ENCODE measurements at places on chromosomes 2 and 18.
A peak's percentile ranks its signal among the peaks of the same experiment; 100 is the strongest.

DNA sequence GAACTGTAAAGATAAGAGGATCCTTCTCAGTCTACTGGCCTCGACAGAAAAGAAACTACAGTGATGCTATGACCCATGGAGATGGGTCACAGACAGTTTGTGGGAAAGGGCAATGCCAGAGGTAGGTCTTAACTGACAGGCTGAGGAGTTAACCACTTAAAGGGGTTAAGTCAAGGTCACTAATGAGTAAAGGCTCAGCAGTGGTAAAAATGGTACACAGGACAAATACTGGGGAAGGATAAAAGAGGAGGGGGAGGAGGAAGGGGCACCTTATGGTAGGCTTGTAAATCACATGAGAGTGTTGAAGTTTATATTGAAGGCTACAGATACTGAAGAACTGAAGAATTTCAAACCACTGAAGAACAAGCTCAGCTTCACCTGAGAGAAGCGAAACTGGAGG lies 9.9 kb downstream of the IER3IP1 start:
- no peak for DNase-seq

DNA sequence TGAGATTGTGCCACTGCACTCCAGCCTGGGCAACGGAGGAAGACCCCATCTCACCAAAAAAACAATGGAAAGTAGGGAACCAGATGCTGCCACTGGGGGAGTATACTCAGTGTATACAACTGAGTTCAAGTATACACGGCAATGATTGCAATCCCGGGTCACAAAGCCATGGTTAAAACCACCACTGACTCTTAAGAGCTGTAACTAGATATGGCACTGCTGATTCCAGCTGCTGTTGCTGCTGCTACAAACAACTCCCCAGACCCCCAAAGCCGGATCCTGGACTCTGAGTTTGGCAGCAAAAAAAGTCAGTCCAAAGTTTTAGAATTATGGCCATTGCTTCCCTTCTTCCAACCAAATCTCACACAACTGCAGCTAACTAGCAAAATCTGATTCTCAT lies 43.7 kb upstream of the COX7A2L start:
- no peak for DNase-seq

DNA sequence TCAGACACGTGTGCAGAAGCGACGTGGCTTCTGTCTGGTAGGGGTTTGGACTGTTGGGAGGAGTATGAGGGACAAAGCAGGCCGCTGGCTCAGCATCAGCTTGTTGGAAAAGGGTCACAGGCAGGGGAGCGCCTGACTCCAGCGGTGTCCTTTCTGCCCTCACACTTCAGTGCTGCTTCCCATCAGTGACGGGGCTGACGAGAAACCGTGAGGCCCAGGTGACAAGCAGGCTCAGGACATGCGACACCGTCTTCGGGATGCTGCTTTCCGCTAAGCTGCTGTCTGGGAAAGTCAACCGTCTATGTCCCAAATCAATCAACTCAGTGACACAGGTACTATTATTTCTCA lies 90.5 kb downstream of the USP40 start:
- DNase-seq, result no peak

- peak; percentile 56 for DNase-seq
These were observed 49.3 kb downstream of the GREB1 start for GRCh38 chr2:11582862-11583752.

DNA sequence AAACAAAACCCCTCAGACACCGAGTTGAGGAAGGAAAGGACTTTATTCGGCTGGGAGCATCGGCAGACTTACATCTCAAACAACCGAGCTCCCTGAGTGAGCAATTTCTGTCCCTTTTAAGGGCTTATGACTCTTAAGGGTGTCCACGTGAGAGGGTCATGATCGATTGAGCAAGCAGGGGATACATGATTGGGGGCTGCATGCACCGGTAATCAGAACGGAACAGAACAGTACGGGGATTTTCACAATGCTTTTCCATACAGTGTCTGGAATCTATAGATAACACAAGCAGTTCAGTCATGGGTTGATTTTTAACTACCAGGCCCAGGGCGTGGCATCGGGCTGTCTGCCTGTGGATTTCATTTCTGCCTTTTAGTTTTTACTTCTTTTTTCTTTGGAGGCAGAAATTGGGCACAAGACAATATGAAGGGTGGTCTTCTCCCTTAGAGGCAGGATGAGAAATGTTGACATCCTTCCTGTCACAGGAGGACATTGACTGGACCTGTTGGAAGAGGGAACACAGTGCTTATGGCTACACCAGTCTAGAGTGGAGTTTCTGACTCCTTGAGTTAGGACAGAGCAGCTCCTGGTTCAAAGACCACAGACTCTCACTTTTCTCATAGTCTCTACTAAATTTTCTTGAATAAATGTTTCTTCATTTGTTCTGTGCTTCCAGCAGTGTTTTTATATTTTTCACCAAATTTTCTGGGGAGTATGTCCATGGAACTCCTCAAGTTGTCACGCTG lies 35.8 kb downstream of the SPOPL start:
- no peak for DNase-seq

DNA sequence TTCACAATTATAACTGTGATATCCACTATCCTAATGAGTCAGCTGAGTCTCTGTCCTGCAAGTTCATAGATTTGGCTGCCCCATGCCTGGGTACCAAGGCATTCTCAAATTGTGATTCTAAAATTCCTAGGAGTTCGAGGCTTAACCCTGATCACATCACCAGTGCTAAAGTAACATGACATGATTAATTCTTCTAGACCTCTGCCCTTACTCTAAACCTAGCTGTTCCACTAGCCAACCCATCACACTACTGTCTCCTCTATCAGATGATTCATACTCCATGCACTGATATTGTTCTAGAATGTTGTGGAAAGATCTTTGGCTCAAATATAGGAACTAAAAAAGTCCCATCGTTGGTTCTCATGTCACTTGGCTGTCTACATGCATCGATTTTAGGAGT lies 487.6 kb downstream of the PIK3C3 start:
- no peak for DNase-seq

DNA sequence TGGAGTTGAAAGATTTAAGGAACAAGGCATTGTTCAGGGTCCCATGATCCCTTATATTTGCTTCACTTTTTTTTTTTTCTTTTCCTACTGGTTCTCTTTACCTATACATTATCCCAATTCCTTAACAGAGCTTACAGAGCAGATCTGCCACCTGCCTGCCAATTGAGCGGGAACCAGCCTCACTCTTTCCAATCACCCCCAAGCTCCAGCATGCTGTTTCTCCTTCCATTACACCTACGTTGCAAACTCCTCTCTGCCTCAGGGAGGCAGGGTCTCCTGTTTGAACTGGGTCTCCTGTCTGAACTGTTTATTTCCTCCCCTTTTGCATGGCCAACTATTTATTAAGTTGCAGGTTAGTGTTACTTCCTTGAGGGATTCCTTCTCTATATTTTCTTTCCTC lies 77.2 kb upstream of the SLC38A11 start:
- no peak for DNase-seq

DNA sequence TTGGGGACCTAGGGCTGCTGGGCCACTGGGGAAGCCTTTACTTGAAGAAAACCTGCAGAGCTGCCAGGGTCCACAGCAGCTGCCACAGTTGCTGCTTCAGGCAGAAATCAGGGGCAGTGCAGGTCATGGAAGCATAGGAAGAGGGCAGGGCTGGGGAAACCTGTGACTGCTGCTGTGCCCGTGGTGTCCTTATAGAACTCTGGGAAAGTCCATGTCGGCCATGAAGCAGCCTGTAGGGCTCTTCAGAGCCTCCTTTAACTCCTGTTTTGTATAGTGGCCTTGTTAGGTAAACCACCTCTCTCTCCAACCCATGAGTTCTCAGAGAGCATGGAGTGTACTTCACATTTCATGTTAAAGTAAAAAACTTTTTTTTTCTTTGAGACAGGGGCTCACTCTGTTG lies 62.1 kb downstream of the SMAD4 start:
- no peak for DNase-seq

DNA sequence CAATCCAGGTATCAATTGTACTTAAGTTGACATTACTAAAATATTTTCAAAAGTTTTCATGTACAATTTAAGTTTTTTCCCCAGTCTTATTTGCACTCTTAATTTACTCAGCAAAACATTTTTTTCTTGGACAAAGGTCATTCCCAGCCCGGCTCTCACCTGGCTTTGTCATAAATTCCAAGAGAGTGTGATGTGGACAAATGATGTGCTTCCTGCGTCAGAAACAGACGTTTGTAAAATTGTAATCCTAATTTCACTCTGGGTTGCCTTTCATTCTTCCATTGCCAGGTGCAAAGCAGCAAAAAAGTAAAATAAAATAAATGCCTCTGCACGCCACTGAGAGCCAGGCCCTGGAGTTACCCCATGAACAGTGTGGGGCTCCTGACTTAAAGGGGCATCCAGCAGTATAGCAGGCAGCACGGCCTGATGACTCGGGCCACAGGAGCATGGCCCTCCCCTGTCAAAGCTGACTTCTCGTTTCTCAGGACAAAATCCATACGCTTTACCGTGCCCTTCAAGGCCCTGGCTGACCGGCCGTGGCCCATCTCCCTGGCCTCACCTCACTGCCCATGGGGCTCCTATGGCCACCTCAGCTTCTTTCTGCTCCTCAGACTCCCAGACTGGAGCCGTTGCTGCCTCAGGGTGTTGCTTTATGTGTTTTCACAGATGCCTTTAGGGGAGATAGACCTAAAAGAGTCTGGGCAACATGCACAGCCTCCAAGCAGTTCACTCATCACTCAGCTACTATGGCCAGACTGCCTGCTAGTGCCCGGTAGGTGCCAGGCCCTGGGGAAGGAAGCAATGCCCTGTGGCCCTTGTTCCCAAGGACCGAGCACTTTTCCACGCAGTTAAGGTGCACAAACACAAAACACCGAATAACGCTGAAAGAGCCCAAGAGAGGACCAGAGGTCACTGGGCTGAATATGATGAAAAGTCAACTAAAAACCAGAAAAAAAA lies 7.6 kb upstream of the TMEM185B start:
- no peak for DNase-seq

- no peak for DNase-seq
These were observed 126.4 kb downstream of the KCTD1 start for GRCh38 chr18:26421931-26422330.

DNA sequence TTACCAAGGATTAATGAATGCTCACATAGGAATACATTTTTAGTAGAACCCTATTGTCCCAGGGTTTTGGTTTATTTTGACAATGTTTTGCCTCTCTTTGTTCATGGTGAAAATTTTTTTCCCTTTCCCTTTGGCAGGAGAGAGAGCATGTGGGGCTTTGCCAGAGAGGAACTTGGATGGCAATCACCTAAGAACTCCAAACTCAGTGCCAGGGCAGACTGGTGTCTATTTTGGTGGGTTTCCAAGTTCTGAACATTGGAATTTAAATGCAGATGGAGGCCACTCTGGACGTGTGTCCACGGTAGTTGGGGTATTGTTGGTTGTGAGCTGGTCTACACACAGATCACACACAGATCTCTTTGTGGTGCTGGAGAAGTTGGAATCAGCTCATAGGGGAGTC lies 2091.1 kb upstream of the PIK3C3 start:
- no peak for DNase-seq

DNA sequence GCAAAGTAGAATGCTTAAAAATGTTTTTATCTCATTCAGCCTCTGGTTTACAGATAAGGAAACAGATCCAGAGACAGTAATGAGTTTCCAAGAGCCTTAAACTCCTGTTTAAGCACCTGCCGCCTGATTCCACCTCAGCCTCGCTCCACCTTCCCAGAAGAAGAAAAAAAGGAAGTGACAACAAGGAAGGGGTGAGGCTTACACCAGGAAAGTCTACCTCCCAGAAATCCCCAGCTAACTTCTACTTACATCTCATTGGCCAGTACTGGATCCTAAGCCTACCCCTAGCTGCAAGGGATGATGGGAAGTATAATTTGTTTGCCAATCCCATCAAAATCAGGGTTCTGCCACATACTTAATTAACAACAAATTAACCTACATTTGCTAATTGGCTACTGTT lies 15.3 kb upstream of the ARID5A start:
- no peak for DNase-seq

- no peak for DNase-seq
These were observed 49.1 kb downstream of the CHMP3 start for GRCh38 chr2:86513948-86514660.

- no peak for DNase-seq
These were observed 669.3 kb downstream of the NR4A2 start for GRCh38 chr2:155663265-155663664.

- no peak for DNase-seq
These were observed 117.7 kb downstream of the B3GNT2 start for GRCh38 chr2:62313449-62314227.

DNA sequence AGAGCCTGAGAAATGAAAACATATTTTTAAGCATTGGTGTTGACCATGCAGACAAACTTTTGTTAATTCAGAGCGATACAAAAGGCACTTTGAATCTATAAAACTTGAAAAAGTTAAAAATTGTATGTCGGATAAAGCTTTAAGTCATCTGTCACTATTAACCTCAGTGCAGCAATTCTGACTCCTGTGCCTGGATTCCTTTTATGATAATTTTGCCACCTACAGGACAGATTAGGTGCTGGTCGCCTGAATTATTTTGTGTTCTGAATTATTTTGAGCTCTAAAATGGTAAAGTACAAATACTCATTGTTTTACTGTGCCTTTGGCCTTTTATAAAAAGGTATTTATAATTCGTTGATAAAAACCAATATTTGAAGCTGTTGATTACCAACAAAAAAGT lies 19.4 kb upstream of the RNF138 start:
- DNase-seq, result no peak

DNA sequence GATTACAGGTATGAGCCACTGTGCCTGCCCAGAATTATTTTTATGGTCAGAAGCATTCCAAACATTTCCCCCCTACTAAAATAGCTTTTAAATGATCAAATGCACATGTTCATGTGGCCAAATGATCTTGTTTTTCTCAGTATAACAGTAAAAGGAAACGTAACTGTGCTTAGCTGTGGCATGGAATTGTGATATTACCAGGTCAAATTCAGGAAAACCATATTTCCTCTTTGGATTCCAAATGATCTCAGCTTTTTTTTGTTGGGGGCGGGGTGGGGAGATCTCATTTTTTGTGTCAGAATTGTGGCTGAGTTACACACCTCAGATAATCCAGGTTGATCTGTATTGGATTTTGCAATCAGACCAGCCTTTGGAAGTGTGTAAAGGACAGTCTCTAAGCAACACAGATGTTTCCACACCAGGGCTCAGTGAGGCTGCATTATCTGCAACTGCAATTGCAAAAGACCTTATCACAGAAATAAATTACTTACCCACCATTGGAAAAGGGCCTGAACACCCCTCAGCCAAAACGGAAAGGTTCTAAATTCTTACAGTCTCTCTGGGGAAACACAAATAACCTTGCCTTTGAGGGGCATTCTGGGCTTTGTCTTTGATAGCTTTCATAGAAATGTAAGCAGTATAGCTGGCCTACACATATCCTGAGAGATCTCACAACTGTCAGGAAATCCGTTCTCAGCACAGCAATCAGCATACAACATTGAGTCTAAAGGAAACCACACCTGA lies 8.4 kb downstream of the CASP10 start:
- peak; percentile 84 for DNase-seq

All from cardiac fibroblast (primary cell).